Esophagus squamous epithelium (tissue), 5 donors: ENCODE measurements at places on chromosomes 12 and 14.

DNA sequence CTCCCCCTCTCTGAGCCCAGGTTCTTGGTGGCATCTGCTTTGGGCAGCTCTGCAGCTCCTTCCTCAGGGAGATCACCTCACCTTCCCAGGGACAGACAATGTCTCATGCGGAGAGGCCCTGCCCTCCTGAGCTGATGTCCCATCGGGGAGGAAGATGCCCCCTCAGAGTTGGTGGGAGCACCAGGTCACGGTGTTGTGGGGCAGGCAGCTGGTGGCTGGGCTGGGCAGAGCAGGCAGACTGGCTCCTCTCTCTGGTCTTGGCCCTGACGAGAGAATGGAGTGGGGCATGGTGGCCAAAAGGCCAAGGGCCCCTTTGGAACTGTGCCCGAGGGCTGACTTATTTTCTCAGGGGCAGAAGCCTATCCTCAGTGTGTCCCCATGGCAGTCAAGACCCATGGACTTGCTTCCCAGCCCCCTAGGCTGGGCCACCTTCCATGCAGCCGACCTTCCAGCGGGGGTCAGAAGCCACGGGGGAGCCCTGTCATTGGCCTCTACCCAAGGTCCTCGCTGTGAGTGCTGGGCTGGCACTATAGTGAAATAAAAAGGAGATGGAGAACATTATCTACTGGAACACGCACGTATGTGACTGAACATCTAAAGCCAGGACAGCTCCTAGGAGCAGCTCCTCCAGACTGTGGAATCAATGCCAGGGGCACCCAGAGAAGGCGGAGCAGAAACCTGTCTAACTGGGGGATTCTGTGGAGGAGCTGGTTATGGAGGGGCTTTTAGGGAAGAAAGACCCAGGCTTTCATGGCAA lies 21.9 kb downstream of the PPP2R5C start:
- DNase-seq, result no peak

GRCh38 chr12:101607894-101608293 lies 13.1 kb downstream of the MYBPC1 start:
- no peak for DNase-seq

GRCh38 chr14:22118899-22119477 lies 445.4 kb upstream of the OR4E1 start:
- no peak for DNase-seq

GRCh38 chr12:53735-54730 lies 12.5 kb upstream of the IQSEC3 start:
- DNase-seq, result no peak

DNA sequence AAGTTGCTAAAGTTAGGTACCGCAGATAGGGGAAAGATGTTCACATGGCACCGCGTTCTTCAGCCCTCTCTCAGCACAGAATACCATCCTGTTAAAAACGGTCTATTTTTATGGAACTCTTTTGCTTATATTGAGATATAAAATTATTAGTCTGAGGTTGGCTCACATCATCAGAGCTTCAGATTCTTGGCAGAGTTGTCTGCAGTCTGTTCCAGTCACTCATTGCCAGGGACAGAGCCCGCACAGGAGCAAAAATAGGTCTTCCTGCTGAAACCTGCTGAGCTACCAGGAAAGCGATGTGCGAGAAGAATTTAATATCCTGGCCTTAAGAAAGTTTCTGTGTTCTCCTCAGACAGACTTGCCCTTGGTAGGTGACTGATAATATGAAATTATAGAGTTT lies 249.8 kb downstream of the VRK1 start:
- DNase-seq, result no peak

GRCh38 chr12:104822941-104823340 lies 135.1 kb downstream of the SLC41A2 start:
- no peak for DNase-seq

GRCh38 chr12:18343708-18344107 lies 82.4 kb downstream of the PIK3C2G start:
- no peak for DNase-seq

- DNase-seq, result no peak
These were observed 7.5 kb upstream of the SYNE3 start for GRCh38 chr14:95523815-95524448.

DNA sequence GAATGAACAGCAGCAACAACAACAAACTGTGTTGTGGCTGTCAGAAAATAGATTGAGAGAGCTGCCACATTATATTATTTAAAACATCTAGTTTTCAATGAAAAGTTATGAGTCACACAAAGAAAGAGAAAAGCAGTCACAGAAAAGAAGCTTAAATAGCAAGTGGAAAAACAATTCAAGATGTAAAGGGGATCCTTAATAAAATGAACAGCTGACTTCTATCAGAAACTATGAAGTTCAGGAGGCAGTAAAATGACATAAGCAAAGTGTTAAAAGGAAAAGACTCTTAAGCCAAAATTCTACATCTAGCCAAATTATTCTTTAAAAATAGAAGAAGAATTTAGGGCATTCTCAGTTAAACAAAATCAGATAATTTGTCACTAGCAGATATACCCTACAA lies 5.6 kb downstream of the CLEC14A start:
- DNase-seq, result no peak

- no peak for DNase-seq
These were observed 79.6 kb downstream of the HMGA2 start for GRCh38 chr12:65903691-65904383.
